ENCODE measurements at places on chromosomes 4 and X.

DNA sequence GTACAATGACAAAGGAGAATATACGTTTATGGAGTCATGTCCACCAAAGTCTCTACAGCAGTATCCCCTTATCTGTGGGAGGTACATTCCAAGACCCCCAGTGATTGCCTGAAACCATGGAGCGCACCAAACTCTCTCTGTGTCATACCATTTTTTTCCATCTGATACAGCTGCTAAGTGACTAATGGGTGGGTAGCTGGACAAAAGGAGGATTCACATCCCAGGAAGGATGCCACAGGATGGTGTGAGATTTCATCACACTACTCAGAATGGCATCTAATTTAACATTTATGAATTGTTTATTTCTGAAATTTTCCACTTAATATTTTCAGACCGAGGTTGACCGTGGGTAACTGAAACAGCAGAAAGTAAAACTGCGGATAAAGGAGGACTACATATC lies 49.8 kb upstream of the AGA start:
- DNase-seq = no peak

- DNase-seq = no peak
Measured at GRCh38 chrX:68511255-68511654, 12.4 kb downstream of the YIPF6 start.

- no peak for DNase-seq
Measured at GRCh38 chr4:113437129-113437528, 324.4 kb downstream of the CAMK2D start.

DNA sequence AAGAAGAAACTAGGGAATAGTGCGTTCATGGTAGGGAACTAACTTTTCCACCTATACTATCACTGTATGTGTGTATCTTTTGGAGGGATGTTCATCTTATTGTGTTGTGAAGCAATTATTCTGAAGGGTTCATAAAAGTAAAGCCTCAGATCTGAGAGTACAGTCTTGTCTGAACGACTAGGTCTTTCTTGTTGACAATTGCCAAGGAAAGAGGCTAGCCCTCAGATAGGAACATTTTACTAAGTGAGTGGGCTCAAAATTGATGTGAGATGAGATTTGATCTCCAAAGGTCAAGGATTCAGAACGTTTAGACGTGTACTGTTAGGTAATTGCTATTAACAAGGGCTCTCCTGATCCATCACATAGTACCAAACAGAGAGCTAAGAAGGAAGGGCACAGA lies 15.2 kb upstream of the CNOT6L start:
- no peak for DNase-seq

DNA sequence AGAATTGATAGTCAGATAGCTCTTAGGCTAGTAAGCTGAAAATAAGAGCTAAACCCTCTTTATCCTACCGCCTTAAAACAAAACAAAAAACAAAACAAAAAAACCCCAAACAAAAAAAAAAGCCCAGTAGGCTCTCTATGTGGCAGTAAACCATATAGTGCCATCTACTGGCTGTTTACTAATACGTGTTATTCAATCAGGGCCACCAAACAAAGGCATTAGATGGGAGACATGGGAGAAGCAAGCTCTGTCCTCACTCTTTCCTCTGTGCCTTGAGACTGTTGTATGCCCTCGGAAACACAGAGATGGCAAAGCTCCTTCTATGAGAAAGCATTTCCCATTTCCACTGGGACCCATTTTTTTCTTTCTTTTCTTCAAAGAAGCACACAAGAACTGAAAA lies 148.8 kb upstream of the MID1 start:
- DNase-seq = no peak

All from vagina (tissue), 2 donors.